Activated CD4-positive, alpha-beta T cell treated with anti-CD3 and anti-CD28 coated beads, Interleukin-10, Interleukin-2, amounts not matched to agents 100 ng/mL and 50 ng/mL, durations not matched to agents 16 hours and 8 hours (primary cell): ENCODE measurements at places on chromosomes 13 and 19.

DNA sequence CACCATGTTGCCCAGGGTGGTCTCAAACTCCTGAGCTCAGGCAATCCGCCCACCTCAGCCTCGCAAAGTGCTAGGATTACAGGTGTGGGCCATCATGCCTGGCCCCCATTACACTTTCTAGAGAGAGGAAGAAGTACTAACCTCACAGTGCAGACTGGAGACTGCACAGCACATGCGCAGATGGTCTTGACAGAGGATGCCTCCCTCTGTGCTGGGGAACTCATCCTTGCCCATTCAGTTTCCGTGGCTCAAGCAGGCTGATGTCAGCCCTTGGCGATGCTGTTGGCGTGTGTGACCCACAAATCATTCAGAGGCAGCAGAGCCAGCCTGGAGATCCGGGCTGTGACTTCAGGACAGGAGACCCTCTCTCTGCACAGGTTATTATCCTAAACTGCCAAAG is 14.6 kb upstream of the FFAR2 start:
- DNase-seq, result no peak

DNA sequence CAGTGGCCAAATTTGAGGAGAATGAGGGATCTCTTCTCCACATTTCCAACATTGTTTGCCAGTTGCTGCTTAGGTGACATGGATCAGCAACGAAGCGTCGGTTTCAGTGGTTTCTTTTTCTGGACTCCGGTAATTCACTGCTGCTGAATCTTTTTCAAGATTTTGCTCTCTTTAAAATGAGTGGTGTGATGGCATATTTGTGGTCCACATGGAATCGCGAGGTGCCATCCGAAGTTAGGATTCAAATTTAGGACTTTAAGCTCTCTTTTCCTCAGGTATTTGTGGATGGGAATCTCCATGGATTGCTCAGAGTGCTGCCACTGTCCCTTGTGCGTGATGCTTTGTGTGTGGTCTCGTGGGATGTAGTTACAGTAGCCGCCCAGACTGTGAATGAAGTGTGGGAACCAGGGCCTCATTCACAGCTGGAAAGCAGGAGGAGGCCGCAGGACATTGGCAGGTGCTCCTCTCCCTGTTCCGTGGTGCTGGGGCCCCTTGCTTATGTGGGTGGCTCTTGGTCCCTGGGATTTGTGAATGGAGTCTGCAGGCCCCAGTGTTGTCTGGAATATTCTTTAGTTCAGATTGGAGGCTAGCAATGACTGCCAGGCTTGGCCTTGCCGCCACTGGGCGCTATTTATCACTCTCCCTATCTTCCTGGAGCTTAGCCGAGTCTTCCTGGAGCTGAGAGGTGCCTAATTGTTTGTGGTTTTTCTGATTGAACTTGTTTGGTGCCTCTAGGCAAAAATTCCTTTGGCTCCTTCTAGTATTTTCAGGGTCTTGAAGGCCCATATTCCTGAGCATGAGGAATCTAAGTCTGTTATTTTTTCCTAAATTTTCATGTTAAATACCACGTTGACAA is 1.5 kb downstream of the ILF3 start:
- DNase-seq, result peak; percentile 23

DNA sequence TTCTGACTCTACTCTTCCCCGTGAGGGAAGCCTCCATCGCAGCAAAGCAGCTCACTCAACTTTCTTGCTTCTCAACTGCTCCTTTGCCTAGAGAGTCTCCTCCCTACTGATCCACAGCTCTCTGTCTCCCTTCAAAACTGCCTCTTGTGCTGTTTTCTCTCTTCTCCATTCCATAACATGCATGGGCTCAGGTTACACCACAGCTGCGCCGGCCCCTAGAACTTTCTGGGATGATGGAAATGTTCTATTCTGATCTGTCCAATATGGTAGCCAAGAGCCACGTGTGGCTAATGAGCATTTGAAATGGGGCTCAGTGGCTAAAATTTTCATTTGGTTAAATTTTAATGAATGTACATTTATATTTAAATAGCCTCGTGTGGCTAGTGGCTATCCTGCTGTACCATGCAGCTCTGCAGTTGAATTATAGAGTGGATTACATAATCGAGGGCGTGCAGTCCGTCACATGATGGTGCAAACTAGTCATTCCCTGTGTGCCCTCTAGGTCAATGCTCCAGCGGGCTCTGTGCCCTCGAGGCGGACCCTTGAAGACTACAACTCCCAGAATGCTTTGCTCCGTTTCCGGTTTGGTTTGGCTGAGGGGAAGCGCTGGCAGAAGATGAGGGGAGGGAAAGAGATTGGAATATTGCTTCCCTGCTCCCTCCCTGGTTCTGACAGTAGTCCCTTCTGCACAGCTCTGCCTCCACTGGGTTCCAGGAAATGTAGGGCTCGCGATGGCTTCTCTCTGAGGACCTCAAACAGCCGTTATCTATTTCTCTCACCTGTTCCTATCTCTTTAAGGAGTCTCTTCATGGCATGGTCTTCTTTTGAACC is 109.8 kb downstream of the CACNA1A start:
- peak; percentile 5 for DNase-seq

DNA sequence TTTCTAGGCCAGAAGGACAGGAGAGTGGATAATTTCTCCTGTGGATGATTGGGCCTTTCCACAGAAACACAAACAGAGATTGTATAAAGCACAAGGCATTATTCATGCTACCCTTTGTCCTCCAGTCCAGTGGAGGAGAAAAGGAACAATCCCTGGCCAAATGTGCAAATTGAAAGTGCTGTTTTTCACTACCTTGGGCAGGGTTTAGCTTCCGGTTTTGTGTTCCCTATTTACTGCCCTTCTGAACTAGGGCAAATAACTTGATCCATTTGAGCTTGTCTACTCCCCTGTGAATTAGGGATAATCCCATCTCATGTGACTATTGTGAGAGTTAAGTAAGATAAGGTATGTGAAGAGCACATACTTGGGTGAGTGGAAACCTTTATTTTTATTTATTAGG is 13.3 kb downstream of the PDX1 start:
- DNase-seq, result no peak

- peak; percentile 57 for DNase-seq
These were observed 31.3 kb upstream of the ISYNA1 start for GRCh38 chr19:18469069-18469846.

DNA sequence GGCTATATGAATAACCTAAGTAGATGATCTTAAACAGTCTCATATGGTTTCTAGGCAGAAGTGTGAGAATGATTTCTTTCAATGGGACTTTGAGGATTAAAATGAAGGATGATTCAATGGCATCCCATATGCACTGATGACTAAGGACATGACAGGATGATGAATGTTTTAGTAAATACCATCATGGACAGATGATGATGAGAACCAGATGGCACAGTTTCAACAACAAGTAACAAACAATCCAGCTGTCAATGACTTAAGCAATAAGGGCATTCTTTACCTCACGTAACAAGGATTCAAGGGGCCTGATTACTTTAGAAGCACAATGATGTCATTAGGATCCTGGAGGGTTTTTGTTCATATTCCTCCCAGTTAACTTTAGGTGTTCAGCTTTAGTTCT is 2678.4 kb downstream of the PCDH9 start:
- no peak for DNase-seq

GRCh38 chr13:45859705-45860104 is 8.2 kb upstream of the SIAH3 start:
- DNase-seq, result no peak

- DNase-seq, result no peak
These were observed 48.1 kb downstream of the CRTC1 start for GRCh38 chr19:18731562-18732008.

- no peak for DNase-seq
These were observed 50.0 kb downstream of the LATS2 start for GRCh38 chr13:21011378-21011777.

GRCh38 chr19:11337080-11337479 is 2.4 kb downstream of the RAB3D start:
- DNase-seq, result peak; percentile 38

DNA sequence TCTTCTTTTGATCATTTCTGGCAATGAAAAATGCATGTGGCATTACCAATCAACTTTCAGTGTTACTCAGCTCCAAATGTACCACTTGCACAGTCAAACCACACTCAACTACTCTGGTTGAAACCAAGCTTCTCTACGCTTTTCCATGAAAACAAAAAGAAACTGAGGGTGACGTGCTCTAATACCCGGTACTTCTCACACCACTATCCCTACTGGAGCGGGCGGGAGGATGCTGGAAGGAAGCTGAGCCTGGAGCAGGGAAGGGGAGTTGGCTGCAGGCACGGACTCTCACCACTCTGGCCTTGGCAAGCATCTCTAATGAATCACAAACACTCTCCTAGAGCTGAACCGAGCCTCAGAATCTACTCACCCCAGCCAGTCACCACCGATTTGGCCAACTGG is 48.2 kb downstream of the STK24 start:
- peak; percentile 84 for DNase-seq

DNA sequence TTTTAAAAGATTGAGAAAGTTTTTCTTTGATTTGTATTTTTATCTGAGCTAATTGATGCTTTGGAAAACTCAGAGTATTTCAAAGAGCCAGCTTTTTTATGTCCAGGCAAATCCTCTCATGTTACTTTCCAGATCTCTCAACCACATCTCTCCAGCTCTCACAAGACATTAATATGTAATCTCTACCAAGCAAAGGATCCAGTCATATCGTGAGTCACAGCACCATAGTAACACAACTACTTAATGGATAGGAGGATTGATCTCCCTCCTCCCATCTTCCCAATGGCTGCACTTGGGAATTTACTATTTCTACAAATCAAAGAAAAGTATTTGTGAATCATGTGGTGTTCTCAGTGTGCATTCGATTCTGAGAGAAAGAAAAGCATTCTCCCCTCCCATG is 63.3 kb downstream of the POU4F1 start:
- DNase-seq, result no peak

- no peak for DNase-seq
These were observed 25.9 kb downstream of the NBEA start for GRCh38 chr13:34967851-34968562.

GRCh38 chr13:23617551-23618024 is 47.4 kb downstream of the TNFRSF19 start:
- DNase-seq, result no peak

DNA sequence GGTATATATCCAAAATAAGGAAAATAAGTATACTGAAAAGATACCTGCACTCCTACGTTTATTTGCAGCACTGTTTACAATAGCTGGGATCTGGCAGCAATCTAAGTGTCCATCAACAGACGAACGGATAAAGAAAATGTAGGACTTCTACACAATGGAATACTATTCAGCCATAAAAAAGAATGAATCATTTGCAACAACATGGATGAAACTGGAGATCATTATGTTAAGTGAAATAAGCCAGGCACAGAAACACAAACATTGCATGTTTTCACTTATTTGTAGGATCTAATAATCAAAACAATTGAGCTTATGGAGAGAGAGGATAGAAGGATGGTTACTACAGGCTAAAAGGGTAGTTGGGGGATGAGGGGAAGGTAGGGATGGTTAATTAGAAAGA is 494.0 kb downstream of the UQCRFS1 start:
- no peak for DNase-seq

DNA sequence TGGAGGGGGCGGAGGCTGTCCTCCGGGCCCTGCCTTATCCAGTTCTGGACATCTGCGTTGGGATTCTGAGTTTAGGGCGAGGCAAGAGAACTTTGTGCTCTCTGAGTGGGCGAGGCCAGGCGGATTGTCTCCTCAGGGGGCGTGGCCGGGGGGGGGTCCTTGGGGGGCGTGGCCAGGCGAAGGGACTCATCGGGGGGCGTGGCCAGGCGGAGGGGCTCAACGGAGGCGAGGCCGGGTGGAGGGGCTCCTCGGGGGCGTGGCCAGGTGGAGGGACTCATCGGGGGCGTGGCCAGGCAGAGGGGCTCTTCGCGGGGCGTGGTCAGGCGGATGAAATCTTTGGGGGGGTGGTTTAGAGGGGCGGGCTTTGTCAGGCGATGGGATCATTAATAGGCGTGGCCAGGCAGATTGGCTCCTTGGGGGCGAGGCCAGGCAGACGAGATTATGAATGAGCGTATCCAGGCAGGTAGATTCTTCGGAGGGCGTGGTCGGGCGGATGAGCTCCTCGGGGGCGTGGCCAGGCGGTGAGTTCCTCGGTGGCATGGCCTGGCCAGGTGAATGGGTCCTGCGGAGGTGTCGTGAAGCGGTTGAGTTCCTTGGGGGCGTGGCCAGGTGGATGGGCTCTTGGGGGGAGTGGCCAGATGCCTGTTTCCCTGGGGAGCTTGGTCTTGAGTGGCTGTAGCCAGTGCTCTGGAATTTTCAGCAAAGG is 10.3 kb upstream of the CACNG7 start:
- DNase-seq, result no peak

GRCh38 chr13:101025519-101025918 is 350.9 kb upstream of the TMTC4 start:
- no peak for DNase-seq

DNA sequence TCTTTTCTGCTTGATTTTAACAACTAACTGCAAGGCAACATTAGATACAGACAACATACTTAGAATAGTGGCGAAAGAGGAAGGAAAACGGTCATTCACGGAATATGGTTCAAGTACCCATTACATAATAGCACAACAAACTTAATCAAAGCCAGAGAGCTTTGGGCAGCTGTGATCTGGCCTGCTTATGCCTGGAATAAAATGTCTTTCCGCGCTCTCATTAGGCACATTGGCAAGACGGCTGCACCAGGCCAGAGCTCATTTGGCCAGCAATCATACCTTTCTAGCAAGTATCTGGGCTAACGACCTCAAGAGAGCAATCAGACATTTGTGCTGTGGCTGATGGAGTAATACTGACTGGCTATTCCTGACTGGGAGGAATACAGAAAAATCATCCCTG is 112.8 kb downstream of the NALCN start:
- DNase-seq, result no peak

GRCh38 chr19:12042893-12043292 is 7.4 kb upstream of the ZNF433 start:
- no peak for DNase-seq

GRCh38 chr13:109979228-109979627 is 192.8 kb upstream of the IRS2 start:
- DNase-seq, result no peak

DNA sequence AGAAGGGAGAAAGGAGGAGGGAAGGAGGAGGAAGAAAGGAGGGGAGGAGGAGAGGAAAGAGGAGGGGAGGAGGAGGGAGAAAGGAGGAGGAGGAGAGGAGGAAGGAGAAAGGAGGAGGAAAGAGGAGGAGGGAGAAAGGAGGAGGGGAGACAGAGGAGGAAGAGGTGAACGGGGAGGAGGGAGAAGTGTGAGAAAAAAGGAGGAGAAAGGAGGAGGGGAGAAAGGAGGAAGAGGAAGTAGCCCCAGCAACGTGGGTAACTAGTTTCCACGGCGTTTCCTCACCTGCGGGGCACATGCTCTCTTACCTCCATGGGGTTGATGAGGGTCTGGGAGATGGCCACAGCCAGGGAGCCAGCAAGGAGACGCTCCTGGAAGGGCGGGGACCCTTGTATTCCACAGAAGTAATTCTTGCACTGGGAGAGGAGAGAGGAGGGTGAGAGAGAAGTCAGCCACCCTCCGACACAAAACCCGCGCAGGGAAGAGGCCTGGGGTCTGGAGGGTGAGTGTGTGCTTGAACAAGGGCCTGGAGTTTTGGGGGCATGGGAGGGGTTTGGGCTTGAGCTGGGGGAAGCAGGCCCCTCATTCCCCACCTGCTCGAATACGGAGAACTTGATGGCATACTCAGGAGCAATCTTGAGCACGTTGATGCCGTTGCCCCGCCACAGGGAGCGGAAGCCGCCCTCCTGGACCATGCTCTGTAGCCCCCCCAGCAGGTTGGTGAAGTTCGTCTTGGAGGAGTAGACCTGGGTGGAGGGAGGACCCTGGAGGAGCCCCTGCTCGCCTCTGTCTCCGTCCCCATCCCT is 3.9 kb downstream of the SLC25A41 start:
- no peak for DNase-seq

GRCh38 chr19:16032509-16033135 is 43.7 kb upstream of the TPM4 start:
- DNase-seq, result no peak

GRCh38 chr13:50998326-50998725 is 88.7 kb downstream of the RNASEH2B start:
- DNase-seq, result no peak

- DNase-seq, result no peak
These were observed 595 bp downstream of the XAB2 start for GRCh38 chr19:7628589-7629311.
